OCI-M1 (cell line): ENCODE measurements at places on chromosomes 13 and 19.
A peak's percentile ranks its signal among the peaks of the same experiment; 100 is the strongest.

DNA sequence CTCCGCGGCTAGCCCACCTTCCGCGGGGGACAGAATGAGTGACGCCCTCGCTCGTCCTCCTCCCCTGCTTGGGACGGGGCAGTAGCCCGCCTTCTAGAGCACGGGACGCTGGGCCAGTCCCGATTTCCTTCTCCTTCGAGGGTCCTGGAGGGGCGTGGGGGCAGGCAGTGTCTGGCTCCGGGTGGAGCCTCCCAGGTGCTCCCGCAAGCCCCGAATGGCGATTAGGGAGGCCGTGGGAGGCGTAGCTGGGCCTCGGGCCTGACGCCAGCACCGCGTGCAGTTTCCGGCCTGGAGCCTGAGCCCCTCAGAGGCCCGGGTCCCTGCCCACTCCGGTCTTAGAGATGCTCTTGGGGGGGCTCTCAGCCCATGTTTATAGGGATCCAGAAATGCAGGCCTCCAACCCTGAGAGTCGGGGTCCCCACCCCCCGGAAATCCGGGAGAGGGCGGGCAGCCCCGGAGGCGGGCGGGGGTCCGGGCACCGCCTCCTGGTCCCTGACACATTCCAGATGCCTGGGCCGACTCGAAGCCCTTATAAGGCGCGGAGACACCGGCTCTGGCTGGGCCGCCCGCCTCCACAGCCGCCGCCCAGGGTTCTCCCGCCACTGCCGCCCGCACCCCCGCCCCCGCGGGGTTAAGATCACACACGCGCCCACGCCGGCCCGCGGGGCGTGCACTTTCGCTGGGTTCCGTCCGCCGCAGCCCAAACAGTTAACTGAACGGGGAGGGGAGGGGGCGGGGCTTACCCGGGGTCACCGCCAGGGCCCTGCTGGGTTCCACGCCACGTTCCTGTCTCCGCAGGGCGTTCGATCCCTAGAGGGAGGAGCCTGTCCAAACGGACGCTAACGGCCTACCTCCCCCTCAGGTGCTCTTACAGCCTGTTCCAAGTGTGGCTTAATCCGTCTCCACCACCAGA is 1.5 kb downstream of the MYADM start:
- peak; percentile 97 for DNase-seq

- no peak for DNase-seq
Measured at GRCh38 chr13:86731987-86732386, 932.8 kb upstream of the SLITRK6 start.

DNA sequence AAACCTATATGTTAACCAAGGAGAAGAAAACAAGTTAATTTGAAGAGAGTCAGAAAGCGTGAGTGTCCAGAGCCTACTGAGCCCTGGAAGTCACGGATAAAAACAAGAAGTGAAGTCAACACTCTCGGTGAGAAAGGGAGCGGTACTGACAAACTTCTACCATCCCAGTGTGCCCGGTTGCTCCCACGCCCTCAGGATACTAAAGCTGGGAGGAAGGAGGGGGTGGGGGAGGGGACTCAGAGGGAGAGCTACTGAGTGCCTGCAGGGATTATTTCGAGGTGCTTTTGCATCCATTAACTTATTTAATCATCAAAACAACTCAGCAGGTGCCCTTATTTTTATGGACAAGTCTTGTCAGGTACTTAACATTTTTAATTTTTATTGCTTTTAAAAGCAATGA is 166.2 kb downstream of the ZIC5 start:
- DNase-seq = no peak

- no peak for DNase-seq
Measured at GRCh38 chr19:16581145-16581970, 9.1 kb upstream of the SLC35E1 start.

- no peak for DNase-seq
Measured at GRCh38 chr19:19747357-19748220, 14.7 kb upstream of the ZNF14 start.

- peak; percentile 10 for DNase-seq
Measured at GRCh38 chr19:1401138-1401888, at the start of gene GAMT. Gene GAMT, minus strand, starts transcription at chr19:1401542. Its CDS starts 66 bp downstream, at chr19:1401476.

DNA sequence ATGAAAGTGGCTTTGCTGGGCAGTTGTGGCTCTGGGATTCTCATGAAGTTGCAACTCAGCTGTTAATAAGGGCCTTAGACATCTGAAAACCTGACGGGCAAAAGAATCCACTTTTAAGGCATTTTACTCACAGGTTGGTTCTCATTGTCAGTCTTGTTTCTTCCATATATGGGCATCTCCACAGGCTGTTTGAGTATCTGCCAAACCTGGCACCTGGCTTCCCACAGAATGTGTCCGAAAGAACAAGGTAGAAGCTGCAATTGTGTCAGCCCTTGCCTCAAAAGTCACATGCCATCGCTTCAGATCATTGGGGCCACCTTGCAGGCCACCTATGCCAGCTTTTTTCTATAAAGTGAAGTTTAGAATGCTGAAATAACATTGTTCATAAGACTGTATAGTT is 102.4 kb downstream of the KCTD12 start:
- no peak for DNase-seq

DNA sequence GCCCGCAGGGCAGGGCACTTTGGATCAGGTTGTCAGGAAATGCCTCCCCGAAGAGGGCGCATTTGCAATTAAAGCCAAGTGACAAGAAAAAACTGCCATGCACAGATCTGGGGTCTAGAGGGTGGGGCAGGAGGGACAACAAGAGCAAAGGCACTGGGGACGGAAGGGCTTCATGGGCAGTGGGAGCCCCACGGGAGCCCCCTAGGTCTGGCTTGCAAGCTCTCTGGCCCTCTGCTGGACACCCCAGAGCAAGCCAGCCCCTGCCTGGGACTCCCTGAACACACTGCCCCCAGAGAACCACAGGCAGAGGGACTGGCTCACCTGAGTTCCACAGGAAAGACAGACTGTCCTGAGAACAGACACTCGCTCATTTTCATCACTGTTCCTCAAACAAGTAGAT is 30.2 kb upstream of the C19orf12 start:
- DNase-seq = no peak

- no peak for DNase-seq
Measured at GRCh38 chr19:19274146-19274545, 1.0 kb upstream of the TM6SF2 start.

DNA sequence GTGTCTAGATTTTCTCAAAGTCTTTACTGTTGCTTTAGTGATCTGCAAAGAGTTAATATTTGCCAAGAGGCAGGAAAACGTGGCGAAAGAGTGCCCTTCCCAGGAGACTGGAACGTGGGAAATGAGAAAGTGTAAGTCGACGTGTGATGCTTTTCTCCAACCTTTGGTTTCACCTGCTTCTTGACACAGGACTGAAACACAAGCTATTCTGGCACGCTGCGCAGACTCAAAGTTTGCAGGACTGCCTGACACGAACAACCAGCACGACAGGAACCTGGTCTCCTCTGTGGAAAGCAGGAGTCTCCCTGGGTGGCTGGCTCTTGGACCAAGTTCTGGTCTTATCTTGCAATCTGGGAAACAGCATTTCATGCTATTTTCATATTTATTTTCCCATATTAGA is 28.6 kb downstream of the RFXAP start:
- DNase-seq = no peak

DNA sequence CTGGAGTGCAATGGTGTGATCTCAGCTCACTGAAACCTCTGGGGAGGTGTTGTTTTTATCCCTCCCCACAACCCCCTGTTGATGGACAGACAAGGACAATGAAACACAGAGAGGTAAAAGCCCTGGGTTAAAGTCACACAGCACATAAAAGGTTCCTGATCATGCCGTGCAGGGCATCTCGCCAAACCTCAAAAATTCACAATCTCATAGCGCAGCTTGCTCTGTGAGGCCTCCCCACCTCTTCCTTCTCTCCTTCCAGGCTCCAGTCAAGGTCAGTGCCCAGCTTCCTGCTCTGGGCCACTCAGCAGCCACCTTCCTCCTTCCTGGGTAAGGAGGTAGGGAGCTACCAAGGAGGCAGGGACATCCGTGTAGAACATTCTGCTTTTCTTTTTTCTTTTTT is 2.3 kb downstream of the FUT2 start:
- DNase-seq = peak; percentile 79

DNA sequence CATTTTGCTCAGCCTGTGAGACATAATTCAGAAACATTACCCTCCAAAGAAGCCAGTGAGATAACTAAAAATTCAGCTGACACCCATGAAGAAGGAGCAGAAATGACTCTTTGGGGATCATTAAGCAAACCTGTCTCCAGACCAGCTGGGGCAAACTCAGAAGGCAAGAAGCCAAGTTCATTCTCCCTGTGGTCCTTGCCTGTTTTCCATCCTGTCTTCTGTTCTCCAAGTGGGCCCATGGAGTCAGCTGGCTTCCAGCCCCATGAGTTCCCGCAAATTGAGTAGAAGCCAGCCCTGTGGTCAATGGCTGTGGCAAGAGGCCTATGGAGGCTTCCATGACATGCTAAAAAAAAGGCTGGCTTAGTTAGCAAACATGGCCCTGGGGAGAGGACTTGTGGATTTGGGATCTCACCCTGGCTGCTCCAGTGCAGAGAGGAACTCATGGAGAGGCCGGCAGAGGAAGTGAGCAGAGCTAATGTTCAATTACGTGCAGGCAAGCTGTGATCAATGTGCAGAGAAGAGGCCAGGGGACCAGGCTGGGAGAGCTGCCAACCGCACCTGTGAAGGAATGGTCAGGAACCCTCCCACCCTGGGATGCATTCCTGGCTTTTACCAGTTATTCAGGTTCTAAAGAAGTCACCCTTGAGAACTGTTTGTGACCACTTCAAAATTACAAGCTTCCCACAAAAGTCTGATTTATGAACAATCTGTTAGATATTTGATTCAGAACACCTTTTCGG is 229.1 kb downstream of the TSHZ3 start:
- no peak for DNase-seq

DNA sequence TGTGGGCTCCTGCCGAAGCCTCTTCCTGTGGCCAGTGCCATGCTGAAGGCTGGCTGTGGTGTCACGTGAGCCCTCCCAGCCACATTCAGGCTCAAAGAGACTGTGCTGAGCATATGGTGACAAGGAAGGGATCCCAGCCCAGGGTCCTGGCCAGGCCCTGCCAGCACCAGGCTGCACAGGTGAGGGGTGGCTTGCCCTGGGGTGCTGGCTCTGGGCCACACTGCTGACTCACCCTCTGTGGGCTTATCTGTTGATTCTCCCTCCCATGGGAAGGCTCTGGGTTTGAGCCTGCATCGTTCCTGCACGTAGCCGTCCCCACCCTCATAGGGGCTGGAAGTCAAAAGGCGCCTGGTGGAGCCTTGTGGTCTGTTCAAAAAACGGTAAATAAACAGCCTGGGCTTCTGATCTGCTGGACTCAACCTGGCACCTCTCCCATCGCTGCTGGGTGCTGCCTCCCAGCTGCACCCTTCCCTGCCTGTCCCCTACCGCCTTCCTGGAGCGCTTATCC is 31.1 kb downstream of the DNM2 start:
- DNase-seq = peak; percentile 93

GRCh38 chr13:93956426-93956825 is 523.1 kb downstream of the DCT start:
- DNase-seq = no peak

GRCh38 chr19:3441986-3442329 is 38.4 kb downstream of the SMIM24 start:
- DNase-seq = no peak

DNA sequence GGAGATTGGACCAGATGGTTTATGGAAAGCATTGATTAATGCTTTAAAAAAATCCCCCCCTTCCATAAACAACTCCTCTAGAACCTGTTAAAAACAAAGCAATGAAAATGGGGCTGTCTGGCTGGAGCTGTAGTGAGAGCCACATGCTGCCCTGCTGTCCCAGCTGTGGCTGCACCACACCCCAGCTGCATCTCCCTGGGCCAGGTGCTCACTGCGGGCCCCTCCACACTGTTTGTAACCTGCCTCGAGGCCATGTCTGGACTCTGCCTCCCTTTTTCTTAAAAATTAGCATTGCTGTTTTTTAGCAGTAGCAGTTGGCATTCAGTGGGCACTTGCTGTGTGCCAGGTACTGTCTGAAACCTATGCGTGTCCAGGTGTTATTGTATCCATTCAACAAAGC is 15.2 kb upstream of the F2RL3 start:
- no peak for DNase-seq

DNA sequence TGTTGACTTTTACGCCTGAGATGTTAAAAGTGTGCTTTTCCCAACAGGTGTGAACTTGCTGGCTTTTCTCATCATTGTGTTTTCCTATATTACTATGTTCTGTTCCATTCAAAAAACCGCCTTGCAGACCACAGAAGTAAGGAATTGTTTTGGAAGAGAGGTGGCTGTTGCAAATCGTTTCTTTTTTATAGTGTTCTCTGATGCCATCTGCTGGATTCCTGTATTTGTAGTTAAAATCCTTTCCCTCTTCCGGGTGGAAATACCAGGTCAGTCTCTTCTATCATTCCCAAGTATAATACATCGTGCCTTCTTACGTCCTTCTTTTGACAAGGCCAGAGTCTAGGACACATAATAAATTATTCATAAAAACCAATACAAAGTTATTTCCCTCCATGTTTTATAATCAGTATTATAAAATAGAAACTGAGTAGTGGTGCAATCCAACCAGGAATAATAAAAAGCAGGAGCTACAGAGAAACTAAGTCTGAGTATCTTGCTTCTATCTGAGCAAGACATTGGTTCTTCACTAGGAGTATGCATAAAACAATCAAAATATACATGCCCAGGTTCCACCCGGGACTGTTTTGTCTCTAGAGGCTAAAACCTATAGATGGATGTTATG is 57.9 kb downstream of the RXFP2 start:
- peak; percentile 47 for DNase-seq

GRCh38 chr13:44267980-44268379 is 105.6 kb upstream of the SERP2 start:
- no peak for DNase-seq

DNA sequence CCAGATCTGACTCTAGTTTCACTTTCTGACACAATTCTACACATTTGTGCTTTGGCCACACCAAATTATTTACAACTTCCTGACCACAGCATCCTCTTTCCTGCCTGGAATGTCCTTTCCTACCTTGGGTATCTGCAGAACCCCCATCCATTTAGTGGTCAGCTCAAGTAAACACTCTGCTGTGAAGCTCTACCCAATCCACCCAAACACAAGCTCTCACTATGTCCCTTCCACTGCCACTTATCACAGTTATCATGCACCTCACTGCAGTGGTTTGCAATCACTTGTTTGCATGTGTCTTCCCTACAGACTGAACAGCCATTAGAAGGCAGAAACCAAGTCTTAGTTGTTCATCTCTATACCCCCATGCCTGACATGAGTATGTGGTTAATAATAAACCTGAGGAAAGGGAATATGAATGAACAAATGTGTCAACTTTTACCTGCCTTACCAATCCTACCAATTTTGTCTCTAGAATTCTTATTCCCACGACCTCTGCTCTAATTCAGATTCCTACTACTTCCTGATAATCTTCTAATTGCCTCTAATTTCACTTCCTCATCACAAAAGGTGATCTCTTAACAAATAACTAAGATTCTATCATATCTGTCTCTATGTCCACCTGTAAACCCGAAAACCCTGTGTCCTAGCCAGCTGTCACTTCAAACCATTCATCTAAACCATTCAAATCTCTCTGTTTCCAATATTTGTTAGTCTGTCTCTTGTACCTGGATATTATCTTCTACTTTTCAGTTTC is 25.1 kb downstream of the LNX2 start:
- DNase-seq = peak; percentile 59

DNA sequence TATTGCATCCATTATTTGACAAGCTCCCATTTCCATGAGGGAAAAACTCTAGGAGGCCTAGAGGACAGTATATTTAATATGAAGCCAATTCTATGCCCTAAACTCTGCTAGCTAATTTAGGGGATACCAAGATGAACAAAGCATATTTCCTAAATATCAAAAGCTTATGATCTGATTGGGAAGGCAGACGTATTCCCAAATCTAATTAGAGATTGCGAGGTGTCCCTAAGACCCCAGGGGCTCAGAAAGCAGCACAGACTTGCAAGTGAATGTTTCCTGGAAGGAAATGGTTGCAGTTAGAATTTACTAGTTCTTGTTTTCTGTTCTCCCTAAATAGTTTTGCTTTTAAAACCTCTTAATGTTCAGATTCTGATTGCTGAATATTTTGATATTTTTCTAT is 30.7 kb downstream of the NDFIP2 start:
- no peak for DNase-seq
